ENCODE measurements at places on chromosomes 7 and 10. TPM values are rescaled to one million over a fixed set of nuclear protein-coding genes. Genes with fewer than 3 reads are reported as not detected.

The ANKRD26 gene
- polyA plus RNA-seq, result 15.6 TPM

The VPS26A gene
- 81.1 TPM for polyA plus RNA-seq

The ATOH7 gene
- 2.0 TPM for polyA plus RNA-seq

The AGAP9 gene
- 35.0 TPM for polyA plus RNA-seq

The SEMA3D gene
- polyA plus RNA-seq, result 45.9 TPM

The SPDYE5 gene
- 2.5 TPM for polyA plus RNA-seq

The CUBN gene
- polyA plus RNA-seq, result 200 TPM

The GPAM gene
- polyA plus RNA-seq, result 17.7 TPM

The LIPK gene
- polyA plus RNA-seq, result not detected

The TMEM176A gene
- 76.3 TPM for polyA plus RNA-seq

The UCMA gene
- polyA plus RNA-seq, result not detected

The PON1 gene
- polyA plus RNA-seq, result 1.3 TPM

The PLCE1 gene
- 29.9 TPM for polyA plus RNA-seq

The LRRD1 gene
- polyA plus RNA-seq, result 0.14 TPM

The NPY4R2 gene
- polyA plus RNA-seq, result not detected

The APBB1IP gene
- polyA plus RNA-seq, result 0.94 TPM

The SNCG gene
- 11.6 TPM for polyA plus RNA-seq

The TBC1D12 gene
- 19.9 TPM for polyA plus RNA-seq

The NFE2L3 gene
- 48.0 TPM for polyA plus RNA-seq

The IRF5 gene
- polyA plus RNA-seq, result 10.3 TPM

The CALHM1 gene
- polyA plus RNA-seq, result 0.06 TPM

The THAP5 gene
- 34.9 TPM for polyA plus RNA-seq

The SLC16A12 gene
- polyA plus RNA-seq, result 30.7 TPM

Data from renal cortex interstitium (tissue), 15 donors.